Stimulated activated CD8-positive, alpha-beta memory T cell treated with anti-CD3 and anti-CD28 coated beads, Interleukin-4, amount 100 ng/mL, for 1 hour (primary cell): ENCODE measurements at places on chromosomes 11 and 22.

DNA sequence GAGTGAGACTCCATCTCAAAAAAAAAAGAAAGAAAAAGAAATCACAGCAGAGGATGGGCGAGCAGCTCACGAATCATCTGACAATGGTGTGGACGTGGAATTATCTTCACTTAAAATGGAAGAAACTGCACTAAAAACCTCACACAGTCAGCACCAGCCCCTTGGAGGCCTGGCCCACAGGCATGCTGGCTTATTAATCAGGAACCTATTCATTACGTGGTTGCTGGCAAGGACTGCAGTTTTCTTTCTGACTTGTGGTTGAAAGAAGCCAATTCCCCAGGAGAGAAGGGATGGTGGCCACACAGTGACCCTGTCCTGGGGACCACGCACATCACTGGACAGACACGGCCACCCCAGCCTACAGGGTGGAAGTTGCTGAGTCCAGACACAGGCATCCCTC, 401.1 kb downstream of the CTTN start:
- DNase-seq = no peak

- no peak for DNase-seq
Measured at GRCh38 chr22:17235149-17235655, 16.0 kb upstream of the ADA2 start.

DNA sequence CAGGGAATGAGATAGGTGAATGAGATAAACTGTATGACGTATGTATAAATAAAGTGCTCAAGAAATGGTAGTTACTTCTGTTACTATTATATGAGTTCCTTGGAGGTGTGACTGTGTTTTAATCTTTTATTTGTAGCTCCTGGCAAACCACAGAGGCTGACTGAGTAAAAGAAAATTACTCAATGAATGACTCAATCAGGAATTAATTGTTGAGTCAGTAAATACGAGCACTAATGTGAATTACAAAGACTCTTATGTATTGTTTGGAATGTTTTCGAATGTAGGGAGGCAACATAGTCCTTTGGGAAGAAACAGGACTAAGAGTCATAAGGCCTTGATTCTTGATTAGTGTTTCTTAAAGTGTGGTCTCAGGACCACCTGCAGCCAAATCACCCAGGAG, 51.1 kb upstream of the BLID start:
- no peak for DNase-seq

DNA sequence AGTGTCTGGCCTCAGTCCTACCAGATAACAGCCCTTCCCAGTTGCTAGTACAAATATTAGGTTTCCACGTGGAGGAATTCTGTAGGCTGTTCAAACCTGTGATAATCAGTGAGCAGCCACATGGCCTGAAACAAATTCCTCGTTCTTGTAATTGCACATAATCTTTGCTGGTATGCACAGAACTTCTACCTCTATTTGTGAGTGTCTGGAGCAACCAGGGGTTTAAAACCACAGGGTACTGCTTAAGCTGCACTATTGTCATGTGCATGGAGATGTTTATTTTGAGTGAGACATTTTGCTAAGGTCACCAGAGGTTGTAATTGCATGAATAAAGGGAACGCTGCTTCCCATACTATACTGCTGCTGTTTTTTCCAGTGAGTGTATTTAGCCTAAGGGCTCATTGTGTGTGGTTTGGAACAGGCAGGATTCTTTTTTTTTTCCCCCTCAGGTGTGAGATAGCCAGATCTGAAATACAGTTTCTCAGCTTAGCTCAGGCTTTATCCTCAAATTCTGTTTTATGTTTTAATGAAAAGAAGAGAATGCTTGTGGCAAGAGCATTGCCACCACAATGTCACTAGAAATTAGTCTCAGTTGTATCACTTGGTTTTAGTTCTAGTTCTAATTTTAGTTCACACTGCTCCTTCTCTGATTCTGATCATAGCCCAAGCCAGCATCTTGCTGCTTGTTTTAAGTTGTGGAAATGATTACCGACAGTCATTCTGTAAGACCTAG, 60.5 kb downstream of the CYB5R2 start:
- DNase-seq = no peak

DNA sequence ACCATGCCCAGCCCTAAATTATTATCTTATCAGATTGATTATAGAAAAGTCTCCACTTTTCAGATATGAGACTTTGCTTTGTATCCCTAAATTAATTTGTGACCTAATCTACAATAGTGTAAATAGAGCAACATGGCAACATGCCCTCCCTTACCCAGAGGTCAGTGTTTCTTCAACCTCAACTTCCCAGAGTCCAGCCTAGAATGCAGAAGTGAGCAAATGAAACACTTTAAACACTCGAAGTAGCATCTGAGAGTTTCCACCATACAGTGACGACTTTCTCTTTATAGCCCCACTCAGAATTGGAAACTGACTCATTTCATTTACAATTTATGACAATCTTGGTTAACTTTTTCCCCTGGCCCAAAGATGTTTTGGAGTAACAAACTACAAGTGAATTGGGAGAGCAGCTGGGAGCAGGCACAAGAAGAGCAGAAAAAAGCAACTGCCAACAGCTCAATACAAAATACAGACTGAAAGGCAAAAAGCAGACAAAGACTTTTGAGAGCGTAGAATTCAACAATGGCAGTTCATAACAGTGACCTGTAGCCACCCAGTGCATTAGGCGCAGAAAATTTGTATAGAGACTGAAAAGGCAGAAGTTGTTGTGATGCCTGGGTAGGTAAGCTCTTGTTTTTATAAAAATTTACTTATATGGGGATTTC, 10.1 kb upstream of the BLID start:
- DNase-seq = no peak

DNA sequence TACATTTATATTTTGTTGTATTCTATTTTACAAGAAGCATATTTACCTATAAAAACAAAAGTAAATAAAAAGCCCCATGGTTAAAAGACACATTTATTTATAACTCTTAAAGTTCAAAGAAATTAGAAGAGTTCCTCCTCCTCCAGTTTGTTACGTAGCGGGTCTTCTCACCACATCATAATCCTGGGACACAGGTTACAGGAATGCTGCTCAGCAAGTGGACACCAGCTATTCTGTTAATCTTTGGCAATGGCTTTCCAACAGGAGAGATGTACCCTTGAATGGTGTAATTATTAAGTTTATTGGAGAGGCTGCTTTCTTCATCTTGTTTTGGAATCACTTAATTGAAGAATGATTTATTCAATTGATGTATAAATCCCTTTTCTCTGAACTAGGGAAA, 19.6 kb upstream of the CAT start:
- DNase-seq = no peak

GRCh38 chr22:49518436-49518970, 309.2 kb downstream of the BRD1 start:
- no peak for DNase-seq

GRCh38 chr11:65425105-65425970, 2.7 kb downstream of the NEAT1 start:
- DNase-seq = peak; percentile 53

DNA sequence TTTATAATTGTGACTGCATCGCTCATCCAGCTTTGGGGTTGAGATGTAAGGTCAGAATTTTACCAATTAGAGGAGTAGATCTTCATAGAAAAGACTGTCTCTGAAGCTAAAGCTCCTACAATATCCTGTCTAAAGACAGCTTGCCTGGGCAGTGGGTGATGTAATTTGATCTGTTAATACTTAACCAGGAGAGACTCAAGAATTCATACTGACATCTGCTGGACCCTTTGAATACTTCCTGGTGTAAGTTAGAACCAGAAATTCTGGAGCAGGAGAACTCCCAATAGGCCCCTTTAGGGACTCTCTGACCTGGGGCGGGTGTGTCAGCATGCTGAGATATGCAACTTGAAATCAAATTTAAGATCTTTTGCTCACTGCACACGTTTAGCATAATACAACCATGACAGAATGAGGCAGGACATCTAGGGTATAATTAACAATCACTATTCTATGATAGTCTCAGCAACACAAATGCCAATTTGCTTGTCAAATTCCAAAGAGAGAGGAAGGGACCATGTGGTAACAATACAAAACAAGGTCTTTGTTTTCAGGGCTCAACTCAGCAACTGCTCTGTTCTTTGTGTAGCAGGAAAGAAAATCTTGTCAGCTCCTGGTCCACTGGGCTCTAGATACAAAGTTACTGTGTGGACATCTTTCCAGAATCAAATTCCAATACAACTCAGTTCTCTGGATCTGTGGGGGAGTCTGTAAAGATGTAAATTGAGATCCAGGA, 143.9 kb downstream of the INSC start:
- DNase-seq = no peak

DNA sequence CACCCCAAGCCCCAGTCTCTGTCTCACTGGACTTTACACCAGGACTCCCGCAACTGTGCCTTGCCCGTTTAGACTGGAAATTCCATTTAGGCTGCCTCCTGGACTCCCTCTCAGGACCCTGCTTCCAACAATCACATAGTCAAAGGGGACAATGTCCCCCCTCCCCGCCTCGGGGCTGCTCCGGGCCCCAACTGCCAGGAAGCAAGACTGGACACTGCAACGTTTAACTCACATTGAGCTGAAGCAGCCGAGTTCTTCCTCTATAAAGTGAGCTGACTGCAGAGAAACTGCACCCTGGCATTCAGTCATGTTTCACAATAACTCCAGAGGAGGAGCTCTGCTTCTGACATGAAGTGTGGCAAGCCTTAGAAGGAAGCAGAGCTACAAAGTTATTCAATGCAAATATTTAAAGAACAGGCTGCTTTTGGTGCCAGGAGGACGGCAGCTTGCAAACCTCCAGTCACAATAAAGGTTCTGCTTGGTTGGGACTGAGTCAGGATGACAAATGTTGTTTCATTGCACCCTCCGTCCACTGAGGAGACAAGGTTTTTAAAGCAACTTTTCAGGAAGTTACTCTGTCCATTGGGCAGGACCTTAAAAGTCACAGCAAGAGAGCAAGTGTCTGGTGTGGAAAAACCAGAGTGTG, 19.9 kb downstream of the PACSIN2 start:
- DNase-seq = no peak

- no peak for DNase-seq
Measured at GRCh38 chr11:133718831-133719230, 126.5 kb downstream of the SPATA19 start.

DNA sequence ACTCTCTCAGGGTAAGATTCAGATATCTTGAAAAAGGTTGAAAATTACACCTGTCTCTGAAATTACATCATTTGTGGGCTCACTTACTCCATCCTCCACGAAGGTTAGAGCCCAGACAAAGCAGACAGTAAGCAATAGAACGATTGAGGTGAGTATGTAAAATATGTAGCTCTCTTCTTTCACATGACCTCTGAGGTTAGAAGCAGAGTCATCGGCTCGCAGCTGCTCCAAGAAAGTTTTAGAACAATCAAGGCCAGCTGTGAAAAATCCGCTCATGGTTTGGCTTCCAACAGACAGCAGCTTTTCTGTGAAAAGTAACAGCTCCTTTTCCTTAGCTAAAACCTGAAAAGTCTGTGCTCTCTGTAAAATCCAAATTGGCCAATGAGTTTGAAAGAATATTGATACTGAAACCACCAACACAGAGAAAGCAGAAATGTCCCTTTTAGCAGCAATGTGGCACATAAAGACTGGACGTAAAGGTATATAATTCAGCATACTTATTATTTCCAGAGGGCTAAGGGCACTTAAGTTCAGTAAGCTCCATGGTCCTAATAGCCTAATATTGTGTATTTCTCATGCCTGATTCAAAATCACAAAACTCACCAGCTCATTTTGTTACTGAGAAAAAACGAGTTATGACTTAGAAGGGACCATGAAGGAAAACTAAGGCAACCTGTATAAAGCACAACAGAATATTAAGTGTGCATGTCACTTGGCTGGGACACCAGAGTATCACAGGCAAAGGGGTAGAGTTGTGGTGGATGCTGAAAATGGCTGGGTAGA, 78.2 kb downstream of the FAM76B start:
- no peak for DNase-seq

- DNase-seq = no peak
Measured at GRCh38 chr11:2741377-2742131, 41.8 kb upstream of the KCNQ1OT1 start.

DNA sequence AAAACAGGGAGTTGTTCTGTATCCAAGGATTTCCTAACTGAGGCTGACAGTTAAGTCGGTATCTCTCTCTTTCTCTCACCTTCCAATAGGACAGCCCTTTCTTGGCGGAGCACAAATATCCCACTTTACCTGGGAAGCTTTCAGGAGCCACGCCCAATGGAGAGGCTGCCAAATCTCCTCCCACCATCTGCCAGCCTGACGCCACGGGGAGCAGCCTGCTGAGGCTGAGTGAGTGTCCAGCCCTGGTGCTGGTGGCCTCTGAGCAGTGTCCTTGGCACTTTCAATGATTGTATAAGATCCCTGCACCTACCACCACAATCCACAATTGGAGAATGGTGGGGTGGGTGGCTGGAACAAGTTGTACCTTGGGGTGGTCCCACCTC, 33.7 kb downstream of the CYB5R2 start:
- DNase-seq = no peak

DNA sequence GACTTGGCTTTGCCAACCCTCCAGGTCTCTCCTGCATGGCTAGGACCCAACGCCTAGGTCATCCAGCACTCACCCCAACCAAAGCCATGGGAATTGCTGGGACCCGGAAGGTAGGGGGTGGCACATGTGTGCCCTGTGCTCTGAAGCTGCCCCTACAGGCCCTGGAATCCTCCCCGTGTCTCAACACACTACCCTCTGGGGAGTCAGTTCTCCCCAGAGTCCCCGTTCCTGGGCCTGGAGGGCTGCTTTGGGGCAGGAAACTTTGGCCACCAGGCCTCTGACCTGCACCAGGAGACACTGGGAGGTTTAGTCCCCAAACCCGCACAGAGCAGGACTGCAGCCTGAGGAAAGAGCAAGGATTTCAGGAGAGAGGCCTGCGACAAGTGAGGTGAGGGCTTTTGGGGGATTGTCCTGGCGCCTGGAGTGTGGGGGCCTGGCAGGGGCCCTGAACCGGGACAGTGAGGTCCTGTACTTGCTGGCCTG, 495 bp upstream of the IFITM1 start:
- no peak for DNase-seq

DNA sequence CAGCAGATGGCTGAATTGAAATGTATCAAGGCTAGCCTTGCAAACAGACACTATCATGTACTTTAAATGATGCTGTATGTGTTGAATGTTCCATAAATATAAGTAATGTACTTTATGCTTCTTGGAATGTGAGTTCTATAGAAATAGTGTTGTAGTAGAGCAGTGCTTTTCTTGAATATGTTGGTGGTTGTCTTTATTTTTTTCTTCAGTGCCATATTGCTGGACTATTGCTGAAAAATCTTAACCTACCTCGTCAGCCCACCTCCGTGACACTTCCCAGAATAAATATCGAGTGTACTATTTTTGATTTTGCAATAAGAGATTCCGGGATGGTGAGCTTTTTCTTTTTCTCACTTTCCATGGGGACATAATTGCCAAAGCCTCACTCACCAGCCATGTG, 153.9 kb downstream of the NAV2 start:
- no peak for DNase-seq

- no peak for DNase-seq
Measured at GRCh38 chr11:65879617-65880016, at the start of gene CTSW. CTSW (plus strand) TSS chr11:65879837; CDS start chr11:65879855, 18 bp downstream.

DNA sequence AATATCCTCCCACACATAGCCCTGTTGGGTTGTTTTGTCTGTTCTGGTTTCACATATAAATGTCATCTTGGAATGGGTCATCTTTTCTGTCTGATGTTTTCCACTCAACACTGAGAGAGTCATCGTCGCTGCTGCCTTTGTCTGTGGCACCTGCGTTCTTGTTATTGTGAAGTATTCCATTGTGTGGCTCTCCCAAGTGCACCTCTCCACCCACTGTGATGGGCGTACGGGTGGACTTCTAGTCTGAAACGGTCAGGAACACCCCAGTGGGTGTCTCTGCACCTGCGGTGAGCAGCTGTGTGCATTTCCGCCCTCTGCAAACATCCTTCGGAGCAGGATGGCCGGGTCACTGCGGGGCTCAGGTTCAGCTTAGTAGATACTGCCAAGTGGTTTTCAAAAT, 34.5 kb upstream of the RTL6 start:
- DNase-seq = no peak

GRCh38 chr22:43356881-43357280, 13.7 kb upstream of the SCUBE1 start:
- DNase-seq = no peak
